Thoracic aorta endothelial cell (primary cell): ENCODE measurements at places on chromosomes 13 and 19. TPM values are rescaled to one million over a fixed set of nuclear protein-coding genes. Genes with fewer than 3 reads are reported as not detected.

The KIR2DL3 gene
- not detected in 2 replicates for total RNA-seq

The C13orf46 gene
- total RNA-seq, result 0.22 and 0.27 TPM in 2 replicates

The NOSIP gene
- 69.1 and 78.6 TPM in 2 replicates for total RNA-seq

The ADAMTSL5 gene
- total RNA-seq, result 0.22 and 0.53 TPM in 2 replicates

The MIA gene
- total RNA-seq, result not detected in 2 replicates

The INSR gene
- 22.6 and 26.0 TPM in 2 replicates for total RNA-seq

The ACOD1 gene
- not detected in 2 replicates for total RNA-seq

The NKPD1 gene
- total RNA-seq, result under 0.01 and 0.22 TPM in 2 replicates

The TMPRSS9 gene
- under 0.01 TPM in 1 of 2 replicates, not detected in the other for total RNA-seq

The ZNF99 gene
- not detected in 2 replicates for total RNA-seq

The ZNF726 gene
- 3.6 and 5.2 TPM in 2 replicates for total RNA-seq

The B3GNT8 gene
- 3.6 and 5.0 TPM in 2 replicates for total RNA-seq

The CERS1 gene
- 1.3 and 1.9 TPM in 2 replicates for total RNA-seq

The FSTL3 gene
- total RNA-seq, result 9.3 and 21.8 TPM in 2 replicates

The SLC25A41 gene
- 0.27 TPM in 1 of 2 replicates, not detected in the other for total RNA-seq

The RFPL4A gene
- not detected in 2 replicates for total RNA-seq

The RFPL4AL1 gene
- 0.13 TPM in 1 of 2 replicates, not detected in the other for total RNA-seq

The MAMSTR gene
- 0.27 and 0.43 TPM in 2 replicates for total RNA-seq

The AMER2 gene
- total RNA-seq, result not detected in 2 replicates

The TEKTIP1 gene
- total RNA-seq, result not detected in 2 replicates

The NLRP9 gene
- total RNA-seq, result not detected in 2 replicates

The ZNF221 gene
- total RNA-seq, result 5.2 TPM in 2 replicates

The EIF3K gene
- 380 and 418 TPM in 2 replicates for total RNA-seq

The SPTBN4 gene
- 0.07 TPM in 1 of 2 replicates, not detected in the other for total RNA-seq
